ENCODE measurements at places on chromosomes 16 and 17.

GRCh38 chr16:15672514-15673167, 22.6 kb downstream of the NDE1 start:
- DNase-seq: peak; percentile 87

DNA sequence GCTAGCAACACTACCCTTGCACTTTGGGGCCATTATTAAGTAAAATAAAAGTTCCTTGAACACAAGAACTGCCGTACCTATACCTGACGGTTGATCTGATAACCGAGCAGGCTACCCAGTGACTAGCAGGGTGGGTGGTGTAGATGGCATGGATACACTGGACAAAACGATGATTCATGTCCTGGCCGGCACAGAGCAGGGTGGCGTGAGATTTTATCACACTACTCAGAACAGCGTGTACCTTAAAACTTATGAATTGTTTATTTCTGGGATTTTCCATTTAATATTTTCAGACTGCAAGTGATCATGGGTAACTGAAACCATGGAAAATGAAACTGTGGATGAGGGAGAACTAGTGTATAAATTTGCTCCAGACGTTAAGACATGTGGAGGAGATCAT, 41.0 kb upstream of the MSI2 start:
- DNase-seq: no peak

GRCh38 chr16:50587543-50587942, 39.3 kb downstream of the NKD1 start:
- DNase-seq: no peak

GRCh38 chr16:75305364-75306098, 54.1 kb upstream of the BCAR1 start:
- DNase-seq: no peak

- peak; percentile 23 for DNase-seq
Measured at GRCh38 chr17:48908853-48909394, 717 bp downstream of the UBE2Z start.

DNA sequence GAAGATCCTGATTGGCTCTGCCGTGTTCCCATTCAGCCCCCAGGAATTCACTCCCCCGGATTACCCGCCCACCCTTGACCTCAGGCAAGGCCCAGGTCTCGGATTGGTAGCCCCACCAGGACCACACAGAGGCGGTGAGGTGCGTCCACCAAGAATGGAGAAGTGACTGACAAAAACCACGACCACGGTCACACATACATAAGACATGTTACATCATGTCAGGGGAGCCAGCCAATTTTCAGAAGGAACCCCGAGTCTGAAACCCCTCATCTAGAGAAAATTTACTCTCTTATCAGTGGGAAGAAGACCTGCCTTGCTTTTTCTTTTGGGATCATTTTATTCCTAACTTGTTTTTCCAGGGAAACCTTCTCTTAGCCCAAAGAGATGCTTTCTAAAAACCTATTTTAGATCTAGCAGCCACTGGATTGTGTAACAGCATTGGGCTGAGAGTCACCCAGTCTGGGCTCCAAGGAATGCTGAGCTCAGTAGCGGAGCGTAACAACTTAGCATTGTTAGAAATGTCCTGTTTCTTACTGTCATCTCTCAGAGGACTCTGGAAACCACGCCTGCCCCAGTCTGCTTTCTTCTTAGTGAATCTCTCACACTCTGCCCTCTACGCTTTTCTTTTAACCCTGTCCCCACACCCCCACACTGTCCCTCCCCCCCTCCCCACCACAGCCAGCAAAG, 164.1 kb downstream of the CMIP start:
- peak; percentile 38 for DNase-seq

- peak; percentile 52 for DNase-seq
Measured at GRCh38 chr17:60392845-60393702, 1.1 kb upstream of the USP32 start.

- no peak for DNase-seq
Measured at GRCh38 chr16:66451548-66451947, 24.5 kb downstream of the BEAN1 start.

DNA sequence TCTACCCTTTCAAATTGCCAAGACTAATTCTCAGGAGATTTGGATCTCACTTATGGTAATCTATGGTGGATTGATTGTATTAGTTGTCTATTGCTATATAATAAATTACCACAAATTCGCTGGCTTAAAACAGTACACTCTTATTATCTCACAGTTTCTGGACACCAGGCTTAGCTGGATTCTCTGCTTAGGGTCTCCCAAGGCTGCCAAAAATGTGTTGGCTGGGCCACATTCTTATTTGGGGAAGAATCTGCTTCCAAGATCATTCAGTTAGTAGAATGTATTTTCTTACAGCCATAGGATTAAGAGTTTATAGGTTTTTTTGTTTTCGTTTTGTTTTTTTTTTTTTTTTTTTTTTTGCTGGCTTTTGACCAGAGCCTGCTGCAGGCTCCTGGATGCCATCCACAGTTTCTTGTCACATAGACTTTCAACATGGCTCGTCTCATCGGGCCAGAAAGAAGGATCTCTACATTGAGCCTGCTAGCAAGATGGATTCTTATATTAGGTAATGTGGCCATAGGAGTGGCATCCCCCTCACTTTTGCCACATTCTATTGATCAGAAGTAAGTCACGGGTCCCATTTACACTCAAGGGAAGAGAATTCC, 415.3 kb downstream of the KIF2B start:
- DNase-seq: no peak

GRCh38 chr16:62549875-62550274, 513.6 kb upstream of the CDH8 start:
- peak; percentile 49 for DNase-seq

GRCh38 chr16:68909099-68909733, 65.9 kb downstream of the TANGO6 start:
- no peak for DNase-seq

DNA sequence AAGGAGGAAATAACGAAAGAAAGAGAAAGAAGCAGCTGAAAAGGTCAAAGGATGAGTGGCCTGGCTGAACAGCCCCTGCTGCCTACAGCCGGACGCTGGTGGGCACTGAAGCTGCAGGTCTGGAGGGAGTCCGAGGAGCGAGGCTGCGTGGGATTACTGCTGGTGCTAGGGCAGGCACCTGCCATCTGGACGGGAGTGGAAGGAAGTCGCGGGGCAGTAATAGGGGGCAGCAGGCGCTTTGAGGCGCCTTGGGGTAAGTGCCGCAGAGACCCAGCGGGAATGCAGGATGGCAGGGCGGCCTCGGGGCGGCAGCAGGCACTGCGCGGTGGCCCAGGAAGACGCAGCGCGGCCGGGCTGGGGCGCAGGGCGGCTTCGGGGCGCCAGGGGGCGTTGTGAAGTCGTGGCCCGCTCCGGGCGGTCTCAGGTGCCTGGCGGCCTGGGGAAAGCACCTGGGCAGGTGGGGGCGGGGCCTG, 303 bp upstream of the SCNN1G start:
- DNase-seq: peak; percentile 68

GRCh38 chr16:5601957-5602356, 504.4 kb upstream of the EEF2KMT start:
- no peak for DNase-seq

DNA sequence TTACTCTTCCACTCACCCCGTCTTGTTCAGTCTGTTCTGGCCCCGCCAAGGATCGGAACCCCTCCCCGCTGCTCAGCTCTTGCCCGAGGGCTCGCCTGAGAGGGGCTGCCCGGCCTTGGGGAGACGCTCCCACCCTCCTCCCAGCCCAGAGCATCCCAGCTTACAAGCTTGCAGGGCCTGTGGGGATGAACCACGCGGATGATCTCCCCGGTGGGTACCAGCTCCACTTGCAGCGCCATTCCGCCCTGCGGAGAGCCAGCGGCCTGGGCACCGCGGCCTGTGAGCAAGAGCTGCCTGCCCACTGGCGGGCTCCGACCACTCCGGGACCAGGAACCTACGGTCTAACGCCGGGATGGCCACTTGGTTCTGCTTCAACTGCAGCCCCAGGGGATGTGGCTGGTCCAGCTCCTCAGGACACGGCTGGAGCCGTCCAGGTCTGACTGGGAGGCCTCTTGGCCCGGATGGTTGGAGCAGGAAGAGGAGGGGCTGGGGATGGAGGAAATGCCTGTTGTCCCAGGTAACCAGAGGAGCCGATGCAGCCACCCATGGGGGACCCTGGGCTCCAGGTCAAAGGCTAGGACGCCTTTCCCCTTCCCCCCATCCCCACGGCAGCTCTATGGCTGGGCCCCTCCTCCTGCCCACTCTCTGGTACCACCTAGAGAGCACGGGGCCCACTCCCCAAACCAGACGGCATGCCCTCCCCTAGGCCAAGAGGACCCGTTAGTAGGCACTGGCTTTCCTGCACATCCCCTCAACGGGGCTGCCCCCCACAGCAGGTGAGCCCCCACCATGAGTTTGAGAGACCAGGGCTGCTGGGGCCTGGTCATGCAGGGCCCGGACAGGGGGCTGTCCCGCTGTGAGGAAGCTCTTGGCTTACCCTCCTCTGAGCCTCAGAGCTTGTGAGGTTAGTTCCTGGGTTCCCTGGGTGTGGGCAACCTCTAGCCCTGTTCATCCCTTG, at the start of gene MYO1C:
TSS of gene MYO1C (minus strand) at position 438 of the 958 bp plus-strand sequence. CDS start at position 239, 199 bp downstream.
- no peak for DNase-seq

DNA sequence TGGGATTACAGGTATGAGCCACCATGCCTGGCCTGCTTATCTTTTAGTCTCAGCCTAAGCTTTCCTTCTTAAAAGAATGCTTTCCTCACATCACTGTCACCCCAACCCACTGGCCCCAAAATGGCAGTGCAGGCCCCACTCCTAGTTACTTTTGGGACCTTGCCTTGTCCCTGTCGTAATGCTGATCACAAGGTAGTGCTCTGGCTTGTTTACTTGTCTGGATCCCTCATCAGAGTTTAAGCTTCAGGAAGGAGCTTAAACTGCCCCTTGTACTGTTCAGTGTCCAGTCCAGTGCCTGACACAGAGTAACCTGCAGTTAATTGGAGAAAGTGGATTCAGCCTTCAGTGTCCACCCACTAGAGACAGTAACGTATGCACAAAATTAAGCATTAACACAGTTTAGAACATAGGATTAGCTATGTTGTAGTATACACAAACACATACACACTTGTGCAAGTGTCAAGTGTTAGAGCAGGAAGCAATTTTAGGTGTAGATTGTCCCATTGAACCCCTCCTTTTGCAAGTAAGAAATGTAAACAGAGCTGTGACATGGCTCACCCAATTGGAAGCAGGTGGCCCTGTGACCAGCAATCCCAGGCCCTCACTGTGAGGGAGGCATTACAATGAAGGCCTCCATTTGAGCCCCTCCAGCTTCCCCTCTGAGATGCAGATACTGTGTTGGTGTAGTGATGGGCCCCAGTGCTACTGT, 44.2 kb downstream of the LDHD start:
- no peak for DNase-seq

DNA sequence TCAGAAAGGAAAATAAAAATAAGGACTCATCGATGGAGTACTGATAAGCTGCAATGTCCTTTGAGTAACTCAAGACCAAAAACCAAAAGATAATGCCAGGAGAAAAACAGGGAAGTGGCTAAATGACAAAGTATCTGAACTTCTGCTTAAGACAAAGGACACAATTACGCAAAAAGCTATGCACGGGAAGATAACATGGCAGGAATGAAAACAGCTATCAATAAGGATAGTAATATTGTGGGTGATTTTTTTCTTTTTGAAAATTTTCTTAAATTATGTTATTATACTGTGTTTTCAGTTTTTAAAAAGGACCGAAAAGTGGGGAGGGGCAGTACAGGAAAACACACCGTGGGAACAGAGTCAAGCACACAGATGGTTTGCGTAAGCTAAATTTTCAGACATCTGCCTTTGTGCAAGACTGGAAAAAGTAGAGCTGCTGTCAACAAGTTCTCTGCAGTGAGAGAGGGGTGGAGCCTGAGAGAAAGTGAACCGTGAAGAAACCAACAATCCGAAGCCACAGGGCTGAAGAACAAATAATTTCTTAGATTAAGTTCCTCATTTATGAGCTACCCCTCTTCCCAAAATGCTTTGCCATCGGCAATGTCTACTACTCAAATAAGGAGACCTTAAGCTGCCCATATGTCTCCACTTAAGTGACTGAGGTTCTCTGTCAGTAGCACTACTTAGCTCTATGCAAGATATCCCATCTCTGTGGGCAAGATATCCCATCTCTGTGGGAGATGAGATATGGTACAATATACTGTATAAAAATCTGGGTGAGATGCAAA, 99.9 kb upstream of the CORO6 start:
- DNase-seq: no peak
